Posterior cingulate gyrus (tissue), 11 donors: ENCODE measurements at places on chromosomes 2 and 18.

DNA sequence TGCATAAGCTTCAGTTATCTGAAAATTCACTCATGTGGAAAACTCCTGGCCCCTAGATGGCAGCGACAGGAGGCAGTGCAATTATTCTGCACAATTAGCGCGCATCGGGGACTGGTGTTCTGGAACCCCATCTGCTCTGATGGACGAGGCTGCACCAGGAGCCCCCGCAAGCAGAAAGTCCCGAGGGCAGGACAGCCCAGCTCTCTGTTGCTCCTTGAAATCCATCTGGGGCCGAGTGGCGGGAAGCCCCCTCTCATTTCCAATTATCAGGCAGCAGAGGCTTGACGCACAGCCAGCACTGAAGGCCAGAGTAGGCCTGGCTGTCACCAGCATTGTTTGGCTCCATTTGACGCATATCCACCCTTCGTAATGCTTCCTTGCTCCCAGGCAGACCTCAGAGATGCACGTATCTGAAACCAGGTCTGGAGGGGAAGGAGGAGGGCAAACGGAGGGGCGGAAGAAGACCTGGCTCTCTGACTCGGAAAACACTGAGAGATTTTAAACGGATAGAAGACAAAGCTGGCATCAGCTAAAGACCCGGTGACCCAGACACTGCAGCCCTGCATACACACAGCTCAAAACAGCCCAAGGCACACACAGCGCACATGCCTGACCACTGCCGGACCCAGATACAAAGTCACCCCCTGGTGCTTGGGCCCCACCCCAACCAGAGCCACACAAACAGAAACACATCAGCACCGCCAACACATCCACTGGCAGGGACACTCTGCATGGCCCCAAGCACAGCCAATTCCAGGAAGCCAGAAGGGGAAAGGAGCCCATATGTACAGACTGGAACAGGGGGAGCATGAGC lies 69.8 kb downstream of the TNS1 start:
- no peak for DNase-seq

DNA sequence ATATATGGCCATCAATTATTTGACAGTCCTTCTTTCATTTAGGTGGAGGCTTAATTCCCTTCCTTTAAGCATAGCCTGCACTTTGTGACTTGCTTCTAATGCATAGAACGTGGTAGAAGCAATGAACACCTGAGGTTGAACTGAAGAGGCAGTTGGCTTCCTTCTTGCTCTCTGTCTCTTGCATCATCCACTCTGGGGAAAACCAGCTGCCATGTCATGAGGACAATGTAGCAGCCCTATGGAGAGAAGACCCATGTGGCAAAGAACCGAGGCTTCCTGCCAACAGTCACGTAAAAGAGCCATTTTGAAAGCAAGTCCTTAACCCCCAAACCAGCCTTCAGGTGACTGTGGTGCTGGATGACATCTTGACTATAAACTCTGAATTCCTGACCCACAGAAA lies 46.8 kb downstream of the ATOH8 start:
- DNase-seq, result peak; percentile 17

- DNase-seq, result no peak
Observed at GRCh38 chr2:23697256-23698075, 229.5 kb downstream of the ATAD2B start.

- DNase-seq, result no peak
Observed at GRCh38 chr2:64463781-64464180, 9.8 kb downstream of the LGALSL start.

- DNase-seq, result no peak
Observed at GRCh38 chr2:128376241-128377041, 57.8 kb upstream of the HS6ST1 start.

DNA sequence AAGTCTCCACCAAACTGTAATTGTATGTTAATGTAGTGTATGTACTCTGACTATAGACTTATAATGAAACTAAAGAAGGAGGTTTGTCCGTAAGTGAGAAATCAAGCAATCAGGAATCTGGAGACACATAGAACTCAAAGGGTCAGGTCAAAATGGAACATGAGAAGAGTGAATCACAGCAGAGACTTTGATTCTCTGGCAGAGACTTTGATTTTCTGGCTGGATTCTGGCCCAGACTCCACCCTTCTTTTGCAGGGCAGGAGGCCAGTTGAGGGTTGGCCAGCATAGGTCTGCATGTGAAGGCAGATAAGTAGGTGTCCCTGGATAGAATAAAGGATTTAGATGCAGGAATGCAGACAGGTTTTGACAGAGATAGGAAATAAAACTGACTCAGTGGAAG lies 11.0 kb upstream of the NCKAP5 start:
- no peak for DNase-seq
